Activated T-helper 1 cell treated with anti-CD3 and anti-CD28 coated beads, Interleukin-2, amount 50 U/mL, for 16 hours (primary cell): ENCODE measurements at places on chromosomes 12 and 14.

DNA sequence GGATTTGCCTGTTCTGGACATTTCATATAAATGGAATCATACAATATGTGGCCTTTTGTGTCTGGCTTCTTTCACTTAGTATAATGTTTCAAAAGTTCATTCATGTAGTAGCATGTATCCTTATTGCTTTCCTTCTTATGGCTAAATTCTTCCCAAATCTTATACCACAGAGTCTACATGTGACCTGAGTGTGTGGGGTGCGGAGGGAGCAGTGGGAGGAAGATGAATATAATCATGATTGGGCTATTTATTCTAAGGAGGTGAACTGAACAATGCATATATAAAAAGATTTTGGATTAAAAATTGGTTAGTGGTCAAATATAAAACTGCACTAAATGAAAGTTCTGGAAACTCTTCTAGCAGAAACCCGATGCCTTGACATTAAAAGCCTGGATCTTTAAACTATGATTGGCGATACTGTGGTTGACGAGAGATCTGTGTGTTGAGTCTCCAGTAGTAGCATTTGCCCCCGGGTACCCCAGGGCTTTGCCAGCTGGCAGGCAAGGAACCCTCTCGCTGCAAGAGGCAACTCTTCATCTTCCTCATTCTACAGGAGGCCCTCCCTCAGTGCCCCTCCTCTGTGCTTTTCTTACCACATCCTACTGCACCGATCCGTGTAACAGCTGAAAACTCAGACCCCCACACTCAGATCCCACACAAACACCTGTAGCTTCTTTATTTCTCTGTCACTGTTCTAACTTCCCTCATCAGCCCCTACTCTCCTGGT is 2.6 kb downstream of the CYP46A1 start:
- DNase-seq, result no peak

- DNase-seq, result no peak
These were observed 6.5 kb downstream of the NAA25 start for GRCh38 chr12:112102127-112102526.

- DNase-seq, result no peak
These were observed 4.2 kb upstream of the TRHDE start for GRCh38 chr12:72267974-72268373.

DNA sequence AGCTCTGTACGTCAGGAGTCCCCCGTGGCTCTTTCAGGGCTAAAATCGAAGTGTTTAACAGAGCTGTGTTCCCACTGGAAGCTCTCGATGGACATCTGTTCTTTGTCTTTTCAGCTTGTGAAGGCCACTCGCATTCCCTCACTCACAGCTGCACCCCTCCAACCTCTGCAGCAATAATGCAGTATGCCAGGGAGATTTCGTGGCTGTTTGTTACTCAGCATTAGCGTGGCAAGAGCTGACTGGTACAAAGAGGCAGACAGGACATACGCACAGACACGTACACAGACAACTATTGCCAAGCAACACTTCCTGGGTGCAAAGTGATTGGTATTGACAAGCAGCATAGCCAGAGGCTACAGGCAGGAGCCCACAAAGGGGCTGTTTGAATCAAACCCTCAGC is 11.8 kb upstream of the FBXO21 start:
- DNase-seq, result no peak

- no peak for DNase-seq
These were observed 5.7 kb downstream of the OR10A7 start for GRCh38 chr12:55226523-55226922.

DNA sequence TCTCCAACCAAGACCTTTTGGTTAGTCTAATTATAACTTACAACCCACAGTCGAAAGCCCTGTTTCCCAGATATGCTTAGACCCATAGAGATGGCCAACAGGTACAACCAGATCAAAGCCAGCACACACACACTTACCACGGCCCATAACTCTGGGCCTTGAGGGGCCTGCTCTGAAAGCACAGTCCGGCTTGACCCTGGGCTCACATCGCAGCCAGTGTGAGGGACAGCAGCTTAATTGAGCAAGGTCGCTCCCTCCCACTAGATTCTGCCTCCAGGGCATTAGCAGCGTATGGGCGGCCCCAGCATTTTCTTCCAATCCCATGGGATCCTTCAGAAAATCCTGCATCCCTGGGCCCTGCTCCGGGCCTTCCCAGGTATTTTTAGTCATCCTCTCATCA is 157.4 kb upstream of the FKBP4 start:
- DNase-seq, result no peak

- no peak for DNase-seq
These were observed 199.6 kb downstream of the TRHDE start for GRCh38 chr12:72471806-72472205.

DNA sequence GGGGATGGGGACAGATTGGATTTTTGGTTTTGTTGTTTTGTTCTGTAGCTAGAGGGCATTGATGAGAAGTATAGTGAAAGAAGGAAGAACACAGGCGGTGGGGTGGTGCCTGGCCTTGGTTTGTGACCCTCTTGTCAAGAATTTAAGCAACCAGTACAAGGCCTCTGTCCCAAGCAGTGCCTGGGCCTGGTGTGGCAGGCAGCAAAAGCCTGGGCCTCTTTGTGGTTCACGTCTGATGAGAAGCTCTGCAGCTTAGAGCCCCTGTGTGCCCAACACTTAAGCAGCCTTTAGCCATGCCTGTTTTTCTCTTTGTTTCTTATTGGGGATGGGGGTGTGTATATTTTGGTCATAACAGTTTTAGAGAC is 98.0 kb downstream of the PPP2R5C start:
- no peak for DNase-seq

- no peak for DNase-seq
These were observed 506.8 kb downstream of the LRFN5 start for GRCh38 chr14:42113358-42114069.

DNA sequence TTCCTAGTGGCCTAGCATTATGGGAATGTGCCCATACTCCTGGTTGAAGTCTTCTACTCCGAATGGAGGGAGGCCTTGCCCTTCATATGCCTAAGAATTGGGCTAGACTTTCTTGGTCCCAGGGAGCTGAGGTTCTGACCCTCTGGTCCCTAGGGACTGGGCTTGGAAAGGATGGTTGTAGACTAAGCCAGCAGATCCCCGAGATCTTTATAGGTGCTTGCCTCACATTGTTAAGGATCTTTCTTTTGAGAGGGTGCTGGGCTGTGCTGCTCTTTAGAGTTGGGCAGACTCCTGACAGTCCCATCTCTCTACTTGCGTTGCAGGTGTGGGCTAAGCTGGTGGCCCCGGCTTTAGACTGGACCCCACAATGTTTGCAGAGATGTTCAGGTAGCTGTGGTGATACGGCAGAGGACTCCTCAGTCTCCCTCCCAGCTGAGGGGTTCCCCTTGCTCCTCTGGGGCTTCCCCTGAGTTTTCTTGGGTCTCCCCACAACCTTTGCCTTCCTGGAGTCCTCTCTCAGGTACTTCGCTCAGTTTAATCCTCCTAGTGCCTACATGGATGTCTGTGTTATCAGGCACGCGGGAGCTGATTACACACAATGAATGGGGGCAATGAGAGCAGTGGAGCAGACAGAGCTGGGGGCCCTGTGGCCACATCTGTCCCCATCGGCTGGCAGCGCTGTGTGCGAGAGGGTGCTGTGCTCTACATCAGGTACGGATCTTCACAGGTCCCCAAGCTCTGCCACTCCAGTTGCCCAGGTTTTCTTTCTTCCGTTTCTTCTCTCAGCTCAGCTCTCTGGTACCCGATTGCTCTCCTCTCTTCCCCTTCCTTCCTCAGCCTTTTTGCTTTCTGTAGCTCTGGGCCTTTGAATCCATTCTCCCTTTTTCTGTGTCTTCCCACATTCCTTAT is 1.3 kb downstream of the MBD6 start:
- no peak for DNase-seq

- DNase-seq, result no peak
These were observed 657.8 kb downstream of the GALC start for GRCh38 chr14:87334997-87335685.

DNA sequence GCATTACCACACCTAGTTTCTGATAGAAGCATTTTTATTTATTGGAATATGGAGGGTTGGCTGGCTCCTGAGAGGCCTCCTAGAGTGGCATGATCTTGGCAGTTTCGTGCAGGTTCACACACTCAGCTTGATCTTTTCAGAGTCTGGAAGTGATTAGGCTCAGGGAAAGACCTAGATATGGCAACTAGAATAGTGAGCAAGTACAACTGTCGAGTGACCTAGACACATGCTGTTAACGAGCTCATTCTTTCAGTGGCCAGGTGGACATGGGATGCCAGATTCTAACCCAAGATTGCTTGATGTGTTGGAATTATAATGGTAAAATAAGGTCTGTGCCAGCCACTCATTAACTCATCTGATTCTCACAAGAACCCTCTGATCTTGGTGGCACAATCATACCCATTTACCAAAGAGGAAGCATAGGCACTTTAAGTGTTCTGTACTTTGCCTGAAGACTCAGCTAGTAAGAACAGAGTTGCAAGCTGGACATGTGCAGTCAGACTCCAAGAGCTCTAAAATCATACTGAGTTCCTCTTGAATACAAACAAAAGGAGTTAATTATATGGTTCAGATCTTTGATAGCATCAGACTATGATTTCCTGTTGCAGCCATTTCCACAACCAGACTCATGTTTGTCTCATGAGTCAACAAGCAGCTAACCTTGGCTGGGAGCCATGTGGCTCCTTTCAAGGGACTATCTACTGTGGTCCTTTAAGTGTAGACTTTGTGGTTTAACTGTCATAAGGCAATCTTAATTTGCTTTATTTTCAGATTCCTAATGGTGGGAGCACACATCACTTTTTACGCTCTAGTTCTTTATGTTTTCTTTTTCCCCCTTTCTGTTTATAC is 144.2 kb downstream of the PLEKHA5 start:
- peak; percentile 42 for DNase-seq

DNA sequence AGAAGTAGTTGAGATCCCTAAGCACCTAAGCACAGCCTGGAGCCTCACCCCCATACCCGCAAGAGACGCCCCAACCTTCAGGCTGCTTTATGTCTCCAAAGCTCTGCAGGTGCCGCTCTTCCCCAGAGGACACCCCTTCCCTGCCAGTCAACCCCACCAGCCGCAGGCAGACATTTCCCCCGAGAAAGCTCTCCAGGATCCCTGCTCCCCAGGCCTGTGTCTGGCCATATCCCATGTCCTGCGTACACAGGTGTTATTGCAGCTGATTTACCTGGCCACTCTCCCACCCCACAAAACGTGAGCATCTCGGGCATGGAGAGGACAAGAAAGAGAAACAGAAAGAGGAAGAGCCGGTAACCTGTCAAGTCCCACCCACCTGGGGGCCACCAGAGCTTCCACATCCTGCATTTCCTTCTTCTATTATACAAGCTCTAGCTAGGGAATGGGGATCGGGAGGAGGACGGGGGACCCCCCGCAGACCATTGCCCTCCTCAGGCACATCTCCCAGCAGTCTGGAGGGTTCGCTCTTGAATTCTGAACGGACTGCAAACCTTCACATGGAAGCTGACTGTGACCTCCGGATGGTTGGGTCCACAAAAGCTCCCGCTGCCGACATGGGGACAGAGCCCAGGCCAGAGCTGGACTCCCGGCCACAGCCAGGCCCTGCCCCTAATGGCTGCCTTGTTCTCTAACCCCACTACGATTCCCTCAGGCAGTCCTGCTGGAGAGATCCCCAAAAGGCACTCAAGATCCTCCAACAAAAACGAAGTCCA is 17.6 kb downstream of the CCDC88C start:
- DNase-seq, result no peak

DNA sequence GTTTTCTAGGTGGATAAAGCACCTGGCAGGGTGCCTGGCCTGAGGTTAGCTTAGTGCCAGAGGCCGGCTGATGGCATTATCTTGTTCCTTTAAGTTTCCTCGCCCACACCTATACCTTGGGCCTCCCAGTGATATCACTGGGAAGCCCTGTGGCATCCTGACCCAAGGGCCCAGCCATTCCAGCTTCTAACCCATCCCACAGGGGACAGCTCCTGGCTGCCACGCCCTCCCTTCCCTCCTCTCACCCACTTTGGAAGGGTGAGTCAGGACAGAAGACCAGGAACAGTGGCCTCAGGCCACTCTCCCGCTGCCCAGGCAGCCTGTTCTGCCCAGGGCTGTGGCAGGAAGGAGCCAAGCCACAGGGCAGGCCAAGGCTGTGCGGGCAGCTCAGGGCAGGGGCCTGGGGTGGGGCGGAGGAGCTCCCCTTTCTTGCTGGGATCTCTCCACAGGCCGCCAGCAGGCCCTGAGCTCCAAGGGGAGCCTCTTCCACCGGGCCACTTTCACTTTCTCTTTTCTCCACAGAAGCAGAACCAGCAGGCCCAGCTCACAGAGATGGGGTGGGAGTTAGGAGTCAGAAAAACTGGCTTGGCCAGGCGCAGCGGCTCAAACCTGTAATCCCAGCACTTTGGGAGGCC is 75.1 kb downstream of the IRF2BPL start:
- DNase-seq, result no peak

- no peak for DNase-seq
These were observed 4.5 kb downstream of the HAUS4 start for GRCh38 chr14:22952418-22952817.

- no peak for DNase-seq
These were observed 719 bp downstream of the KRT80 start for GRCh38 chr12:52190860-52191729.

DNA sequence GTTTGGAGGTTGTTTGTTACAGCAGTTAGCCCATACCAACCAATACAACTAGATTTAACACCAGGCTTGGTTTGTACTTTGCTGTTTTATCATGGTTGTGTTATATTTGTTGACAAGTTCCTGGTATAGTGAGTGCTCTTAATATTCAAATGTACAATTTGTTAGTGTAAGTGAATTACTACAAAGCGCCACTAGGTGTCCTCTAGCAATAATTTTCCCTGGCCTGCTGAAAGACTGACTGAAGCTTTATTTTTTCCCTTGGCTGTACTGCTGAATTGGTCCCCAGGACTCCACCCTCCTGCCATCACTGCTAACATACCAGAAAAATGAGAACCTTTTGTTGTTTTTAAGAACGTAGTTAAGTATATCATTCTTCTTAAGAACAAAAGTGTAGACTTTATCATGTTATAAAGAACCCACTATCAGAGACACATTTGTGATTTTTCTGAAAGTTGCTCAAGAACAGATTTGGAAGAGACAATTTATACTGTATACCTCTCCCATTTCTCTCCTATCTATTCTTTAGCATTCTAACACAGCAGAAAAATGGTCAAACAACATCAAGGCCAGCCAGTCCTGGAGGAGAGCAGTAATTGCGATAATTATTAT is 75.3 kb upstream of the FAR2 start:
- no peak for DNase-seq

DNA sequence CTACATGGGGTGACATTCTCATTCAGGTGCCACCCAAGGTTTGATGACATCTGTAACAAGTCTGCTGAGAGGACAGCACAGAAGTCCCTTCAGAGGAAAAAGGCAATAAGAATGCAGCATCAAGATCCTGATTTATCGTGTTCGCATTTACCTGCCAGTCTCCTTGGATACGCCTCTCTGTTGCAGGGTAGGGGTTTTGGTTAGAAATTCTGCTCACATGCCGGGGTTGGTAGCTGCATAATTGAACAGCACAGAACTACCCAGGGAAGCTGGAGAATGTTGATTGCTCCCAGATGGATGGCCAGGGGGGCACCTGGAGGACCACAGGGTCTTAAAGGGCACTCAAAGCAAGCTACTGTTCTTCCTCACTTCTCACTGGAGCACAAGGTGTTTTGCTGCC is 31.1 kb upstream of the CHST11 start:
- DNase-seq, result no peak

- no peak for DNase-seq
These were observed 4.7 kb downstream of the ACVRL1 start for GRCh38 chr12:51911788-51912711.

- DNase-seq, result no peak
These were observed 25.4 kb upstream of the FUT8 start for GRCh38 chr14:65387171-65387570.

- no peak for DNase-seq
These were observed 133.9 kb downstream of the STXBP6 start for GRCh38 chr14:24915958-24916595.
